Left renal pelvis (tissue), 4 donors: ENCODE measurements at places on chromosomes 12 and 14. TPM values are rescaled to one million over a fixed set of nuclear protein-coding genes. Genes with fewer than 3 reads are reported as not detected.
A peak's percentile ranks its signal among the peaks of the same experiment; 100 is the strongest.

Gene TAS2R8
- polyA plus RNA-seq, result not detected

Gene HOXC13
- not detected for polyA plus RNA-seq

Gene KRT3
- polyA plus RNA-seq, result not detected

Gene EPYC
- polyA plus RNA-seq, result 0.14 TPM

Gene TEX22
- 2.8 TPM for polyA plus RNA-seq

Gene MOK
- polyA plus RNA-seq, result 40.3 TPM

DNA sequence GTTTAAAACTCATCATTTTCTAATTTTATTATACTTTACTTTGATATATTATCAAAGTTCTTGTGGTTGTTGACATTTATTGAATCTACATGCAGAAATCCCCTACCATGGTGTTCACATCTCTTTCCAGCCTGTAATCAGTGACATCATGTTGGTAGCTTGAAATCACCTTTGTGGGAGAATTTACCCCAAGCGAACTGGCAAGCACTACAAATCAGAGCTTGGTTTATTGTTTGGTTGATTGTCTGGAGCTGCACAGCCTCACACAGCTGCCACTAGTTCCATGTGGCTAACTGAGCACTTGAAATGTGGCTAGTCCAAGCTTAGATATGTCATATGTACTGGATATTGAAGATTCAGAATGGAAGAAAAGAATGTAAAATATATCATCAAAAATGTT is 15.4 kb upstream of the KRT5 start:
- DNase-seq, result no peak

GRCh38 chr14:73188501-73188911 is 48.8 kb upstream of the PAPLN start:
- DNase-seq, result no peak

DNA sequence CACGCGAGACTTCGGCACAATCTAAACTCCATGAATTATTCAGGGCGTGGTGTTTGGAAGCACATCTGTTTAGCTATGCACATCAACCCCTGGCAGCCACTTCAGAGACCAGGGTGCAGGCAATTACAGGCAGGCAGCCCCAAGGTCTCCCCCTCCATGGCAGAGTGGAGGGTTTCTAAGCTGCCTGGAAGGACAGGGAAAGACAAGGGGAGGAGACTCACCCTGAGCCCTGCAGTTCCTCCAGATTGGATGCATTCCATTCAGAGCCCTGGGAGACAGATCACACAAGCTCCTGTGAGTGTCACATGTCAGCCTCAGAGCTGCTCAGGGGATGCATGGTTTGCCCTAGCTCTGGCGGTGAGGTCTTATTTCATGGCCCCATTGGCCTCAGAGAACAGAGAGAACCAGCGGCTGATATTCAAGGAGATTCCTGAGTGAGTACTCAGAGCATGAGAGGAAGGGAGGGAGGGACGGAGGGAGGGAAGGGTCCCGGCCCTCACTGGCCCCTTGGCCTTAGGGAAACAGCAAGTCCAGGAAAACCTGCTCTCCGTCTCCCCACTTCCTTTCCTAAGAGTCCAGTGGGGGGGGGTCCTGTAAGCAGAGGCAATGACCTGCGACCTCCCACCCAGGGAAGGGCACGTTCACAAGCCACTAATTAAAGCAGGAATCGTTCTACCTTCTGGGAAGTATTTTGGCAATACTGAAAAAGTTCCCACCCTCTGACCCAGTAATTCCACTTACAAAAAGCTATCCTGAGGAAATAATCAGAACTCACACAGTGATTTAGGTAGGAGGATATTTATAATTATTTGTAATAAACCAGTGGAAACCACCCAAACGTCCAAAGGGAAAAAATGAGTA is 55.1 kb downstream of the SSH1 start:
- DNase-seq, result no peak

DNA sequence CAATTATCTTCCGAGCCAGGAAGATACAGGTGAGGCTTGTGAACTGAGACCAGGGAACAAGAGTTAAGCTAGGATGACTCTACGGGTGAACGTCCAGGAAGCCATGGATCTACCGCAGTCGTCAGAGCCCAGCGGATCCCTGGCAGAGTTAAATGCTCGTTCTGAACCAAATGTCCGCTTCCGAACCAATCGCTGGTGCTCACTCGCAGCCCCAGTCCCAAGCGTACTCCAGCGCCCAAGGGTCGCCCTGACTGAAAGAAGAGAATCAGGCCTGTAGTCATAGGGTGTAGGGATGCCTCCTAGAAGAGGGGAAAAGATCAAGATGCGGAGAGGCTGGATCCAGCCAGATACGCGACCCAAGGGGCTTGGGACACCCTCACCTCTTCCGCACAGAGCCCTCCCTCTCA is 283 bp downstream of the VIPAS39 start:
- DNase-seq, result no peak

DNA sequence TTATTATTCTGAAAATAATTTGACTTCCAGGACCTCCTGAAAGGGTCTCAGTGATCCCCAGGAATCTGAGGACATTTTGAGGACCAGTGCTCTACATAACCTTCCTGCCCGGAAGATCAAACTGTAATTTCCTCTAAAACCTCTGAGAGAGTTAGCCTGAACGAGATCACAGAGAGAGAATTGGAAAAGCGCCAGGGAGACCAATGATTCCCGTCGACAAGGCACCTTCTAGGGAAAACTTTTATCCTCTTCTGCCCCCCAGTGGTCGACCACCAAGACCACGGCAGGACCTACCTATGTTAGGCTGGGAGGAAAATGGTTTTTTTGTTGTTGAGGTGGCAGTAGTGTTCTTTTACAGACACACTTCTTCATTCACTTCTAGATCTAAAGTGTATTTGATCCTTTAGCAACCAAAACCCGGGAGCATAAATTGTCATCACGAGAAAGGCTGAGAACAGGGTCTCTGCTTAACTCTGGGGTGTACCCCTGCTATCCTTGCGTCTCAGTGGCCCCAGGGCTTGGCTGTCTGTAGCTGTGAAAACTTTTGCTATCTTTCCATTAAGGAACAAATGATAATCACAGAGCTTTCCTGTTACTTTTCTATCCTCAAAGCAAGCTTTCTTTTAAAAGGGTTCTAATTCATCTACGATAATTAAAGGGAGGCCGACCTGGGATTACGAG is 62.9 kb upstream of the NID2 start:
- peak; percentile 74 for DNase-seq

- DNase-seq, result no peak
Observed at GRCh38 chr14:54792288-54792687, 110.3 kb downstream of the GCH1 start.

GRCh38 chr12:131752451-131752850 is 41.6 kb downstream of the SFSWAP start:
- DNase-seq, result no peak

DNA sequence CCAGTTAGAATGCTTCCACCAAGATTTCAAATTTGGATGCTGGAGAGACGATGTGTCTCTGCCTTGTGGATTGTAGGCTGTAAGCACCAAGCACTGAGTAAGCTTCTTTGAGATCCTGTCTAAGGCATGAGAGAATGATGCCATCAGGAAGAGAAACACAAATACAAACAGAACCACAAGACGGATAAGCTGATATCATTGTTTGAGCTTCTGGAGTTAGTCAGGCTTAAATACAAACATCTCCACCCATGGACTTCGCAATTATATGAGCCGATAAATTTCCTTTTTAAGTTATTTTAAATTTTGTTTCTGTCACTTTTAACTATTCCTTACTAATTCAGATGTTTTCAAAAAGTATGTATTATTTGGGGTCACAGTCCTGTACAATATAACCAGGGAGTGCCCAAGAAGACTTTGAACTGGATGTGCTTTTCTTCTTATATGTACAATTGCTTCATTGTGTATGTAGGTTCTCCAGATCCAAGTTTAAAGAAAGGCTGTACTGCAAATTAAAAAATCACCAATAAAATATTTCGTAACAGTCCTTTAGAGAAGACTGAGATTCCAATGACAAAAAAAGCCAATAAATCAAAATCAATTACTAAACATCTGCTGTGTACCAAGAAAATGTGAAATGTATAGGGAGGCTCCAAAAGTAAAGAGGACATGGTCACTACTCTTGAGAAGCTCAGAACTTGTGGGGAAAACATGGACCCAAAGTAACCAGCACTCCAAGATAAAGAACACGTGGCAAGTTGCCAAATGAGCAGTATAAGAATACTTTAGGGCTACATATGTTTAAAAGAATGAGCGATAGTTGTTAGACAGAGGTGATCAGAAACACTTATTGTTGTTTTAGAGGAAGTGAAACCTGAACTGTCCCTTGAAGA is 274.1 kb downstream of the ADAMTS20 start:
- DNase-seq, result no peak

GRCh38 chr14:21917699-21918436 is 244.2 kb upstream of the OR4E1 start:
- no peak for DNase-seq

GRCh38 chr14:103910262-103910935 is 17.9 kb upstream of the TDRD9 start:
- no peak for DNase-seq

DNA sequence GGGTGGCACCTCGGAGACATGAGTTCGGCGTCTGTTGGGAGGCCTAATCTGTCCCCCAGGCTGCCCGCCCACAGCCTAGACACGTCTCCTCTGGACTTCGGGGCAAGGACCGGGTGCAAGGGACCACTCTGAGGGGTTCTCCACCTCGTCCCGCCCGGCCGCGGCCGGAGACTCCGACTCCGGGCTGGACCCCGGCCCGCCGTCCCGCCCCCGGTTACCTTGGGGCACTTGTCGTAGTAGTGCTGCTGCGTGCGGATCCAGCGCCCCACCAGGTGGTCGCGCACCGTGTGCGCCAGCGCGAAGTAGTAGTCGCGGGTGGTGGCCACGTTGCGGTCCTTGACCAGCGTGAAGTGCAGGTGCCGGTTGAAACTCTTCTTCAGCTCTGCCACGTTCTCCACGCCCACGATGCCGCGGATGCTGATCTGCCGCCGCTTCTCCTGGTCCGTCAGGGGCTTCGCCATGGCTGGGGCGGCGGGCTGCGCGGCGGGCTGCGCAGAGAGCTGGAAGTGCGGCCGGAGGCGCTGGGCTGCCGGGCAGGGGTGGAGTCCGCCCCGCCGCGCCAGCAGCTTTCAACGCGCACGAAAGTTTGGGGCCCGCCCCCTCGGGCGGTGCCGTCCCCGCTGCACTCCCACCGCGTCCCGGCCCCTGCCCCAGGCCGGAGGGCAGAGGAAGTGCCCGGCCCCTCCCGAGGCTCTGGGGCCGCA is at the start of gene PYGL:
TSS of gene PYGL (minus strand) at position 541 of the 704 bp plus-strand sequence. CDS start at position 461, 80 bp downstream.
- DNase-seq, result no peak

DNA sequence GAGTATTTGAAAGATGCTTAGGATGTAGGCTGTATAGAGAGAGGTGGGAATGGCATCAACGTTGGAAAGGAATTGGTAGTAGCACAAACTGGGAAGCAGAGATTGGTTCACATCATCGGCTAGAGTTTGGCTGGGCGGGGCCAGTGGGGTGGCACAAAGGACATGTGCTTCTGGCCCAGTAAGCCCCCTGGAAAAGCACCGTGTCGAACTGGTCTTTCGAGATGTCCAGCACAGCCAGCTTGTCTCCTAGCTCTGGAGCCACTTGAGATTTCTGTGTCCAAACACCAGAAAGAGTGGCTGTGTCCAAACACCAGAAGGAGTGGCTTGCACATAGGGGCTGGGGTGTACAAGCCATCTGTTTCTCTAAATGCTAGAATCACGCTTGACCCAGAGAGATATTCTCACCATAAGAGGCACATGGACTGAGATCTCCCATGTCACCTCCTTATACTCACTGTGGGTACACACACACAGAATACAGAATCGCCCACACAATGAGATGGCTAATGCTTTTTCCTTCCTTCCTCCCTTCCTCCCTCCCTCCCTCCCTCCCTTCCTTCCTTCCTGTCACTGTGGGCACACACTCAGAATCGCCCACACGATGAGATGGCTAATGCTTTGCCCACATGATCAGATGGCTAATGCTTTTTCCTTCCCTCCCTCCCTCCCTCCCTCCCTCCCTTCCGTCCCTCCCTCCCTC is 41.8 kb upstream of the KCNK13 start:
- no peak for DNase-seq

GRCh38 chr14:89280600-89280999 is 136.4 kb downstream of the FOXN3 start:
- DNase-seq, result no peak

DNA sequence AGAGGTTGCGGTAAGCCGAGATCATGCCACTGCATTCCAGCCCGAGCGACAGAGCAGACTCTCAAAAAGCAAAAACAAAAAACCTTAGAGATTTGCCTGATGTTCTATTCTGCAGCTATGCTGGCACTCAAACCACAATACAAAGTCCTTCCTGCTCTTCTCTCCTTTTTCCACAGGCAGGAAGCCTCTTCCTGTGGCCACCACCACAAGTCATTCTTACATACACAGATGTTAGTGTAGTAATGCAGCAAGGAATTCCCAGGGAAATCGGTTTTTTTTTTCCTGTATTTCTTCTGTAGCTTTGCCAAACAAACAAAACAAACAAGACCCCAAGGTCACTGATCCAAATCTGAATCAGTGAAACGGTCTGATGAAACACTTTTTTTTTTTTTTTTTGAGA is 104.3 kb downstream of the FIGNL2 start:
- no peak for DNase-seq

DNA sequence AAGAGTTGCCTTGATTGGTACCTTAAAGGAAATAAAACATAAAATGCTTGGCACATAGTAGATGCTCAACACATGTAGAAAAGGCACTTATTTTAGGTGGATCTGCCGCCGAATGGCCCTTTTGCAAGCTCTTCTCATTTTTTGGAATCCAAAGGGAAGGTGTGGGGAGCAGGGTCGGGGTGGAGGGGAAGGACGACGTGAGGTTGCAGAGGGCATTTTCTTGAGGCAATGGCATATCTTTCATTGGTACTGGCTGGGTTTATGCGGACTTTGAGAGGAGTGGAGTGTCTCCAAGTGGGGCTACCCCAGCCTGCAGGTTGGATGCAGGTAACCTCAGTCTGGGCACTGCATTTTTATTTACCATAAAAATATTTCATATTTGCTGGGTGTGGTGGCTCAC is 8.1 kb downstream of the RTL1 start:
- DNase-seq, result no peak

GRCh38 chr12:88362439-88362838 is 217.8 kb downstream of the KITLG start:
- no peak for DNase-seq

GRCh38 chr12:115349711-115350110 is 665.7 kb upstream of the TBX3 start:
- no peak for DNase-seq

DNA sequence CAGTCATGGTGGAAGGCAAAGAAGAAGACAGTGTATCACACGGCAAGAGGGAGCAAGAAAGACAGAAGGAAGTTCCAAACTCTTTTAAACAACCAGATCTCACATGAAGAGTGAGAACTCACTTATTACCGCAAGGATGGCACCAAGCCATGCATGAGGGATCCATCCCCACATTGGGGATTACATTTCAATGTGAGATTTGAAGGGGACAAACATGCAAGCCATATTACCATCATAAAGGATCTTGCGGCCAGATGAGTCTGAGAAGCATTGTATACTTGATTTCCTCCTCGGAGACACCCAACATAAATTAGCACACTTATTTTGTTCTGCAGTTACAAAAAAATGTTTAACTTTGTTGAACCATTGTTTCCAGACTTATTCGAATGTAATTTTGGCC is 66.5 kb downstream of the TBK1 start:
- no peak for DNase-seq

GRCh38 chr14:90632871-90633270 is 183.4 kb downstream of the TTC7B start:
- DNase-seq, result no peak
